RPMI7951 (cell line): ENCODE measurements at places on chromosomes 12 and 14. TPM values are rescaled to one million over a fixed set of nuclear protein-coding genes. Genes with fewer than 3 reads are reported as not detected.
A peak's percentile ranks its signal among the peaks of the same experiment; 100 is the strongest.

DNA sequence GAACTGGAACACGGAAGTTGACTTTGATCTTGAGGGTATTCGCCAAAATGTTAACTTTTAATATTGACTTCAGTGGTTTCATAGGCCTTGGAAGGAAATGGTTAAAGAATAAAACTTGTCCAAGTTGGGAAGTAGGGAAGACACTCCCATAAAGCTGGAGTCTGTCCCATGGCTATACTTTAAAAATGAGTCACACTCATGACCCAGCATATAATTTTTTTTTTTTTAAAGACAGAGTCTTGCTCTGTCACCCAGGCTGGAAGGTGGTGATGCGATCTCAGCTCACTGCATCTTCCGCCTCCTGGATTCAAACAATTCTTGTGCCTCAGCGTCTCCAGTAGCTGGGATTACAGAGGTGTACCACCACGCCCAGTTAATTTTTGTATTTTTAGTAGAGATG, 19.6 kb downstream of the TMPRSS12 start:
- peak; percentile 62 for DNase-seq

DNA sequence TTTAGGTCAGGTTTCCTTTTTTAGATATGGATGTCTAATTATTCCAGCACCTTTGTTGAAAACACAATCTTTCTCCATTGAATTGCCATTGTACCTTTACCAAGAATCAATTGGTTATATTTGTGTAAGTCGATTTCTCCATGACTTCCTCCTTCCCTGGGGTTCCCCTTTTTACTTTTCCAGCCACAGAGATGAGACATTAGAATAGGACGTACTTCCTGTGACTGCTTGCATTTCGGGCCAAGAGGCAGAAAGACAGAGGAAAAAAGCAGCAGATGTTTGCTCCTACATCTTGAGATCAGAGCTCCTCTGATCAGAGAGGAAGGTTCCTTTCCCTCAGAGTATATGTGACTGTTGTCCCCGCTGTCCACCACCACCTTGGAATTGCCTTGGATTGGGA, 453.7 kb upstream of the RGS6 start:
- peak; percentile 68 for DNase-seq

The CISTR gene
- not detected in 2 replicates for total RNA-seq

- peak; percentile 43 for DNase-seq
Observed at GRCh38 chr12:90987101-90987500, 17.7 kb downstream of the EPYC start.

DNA sequence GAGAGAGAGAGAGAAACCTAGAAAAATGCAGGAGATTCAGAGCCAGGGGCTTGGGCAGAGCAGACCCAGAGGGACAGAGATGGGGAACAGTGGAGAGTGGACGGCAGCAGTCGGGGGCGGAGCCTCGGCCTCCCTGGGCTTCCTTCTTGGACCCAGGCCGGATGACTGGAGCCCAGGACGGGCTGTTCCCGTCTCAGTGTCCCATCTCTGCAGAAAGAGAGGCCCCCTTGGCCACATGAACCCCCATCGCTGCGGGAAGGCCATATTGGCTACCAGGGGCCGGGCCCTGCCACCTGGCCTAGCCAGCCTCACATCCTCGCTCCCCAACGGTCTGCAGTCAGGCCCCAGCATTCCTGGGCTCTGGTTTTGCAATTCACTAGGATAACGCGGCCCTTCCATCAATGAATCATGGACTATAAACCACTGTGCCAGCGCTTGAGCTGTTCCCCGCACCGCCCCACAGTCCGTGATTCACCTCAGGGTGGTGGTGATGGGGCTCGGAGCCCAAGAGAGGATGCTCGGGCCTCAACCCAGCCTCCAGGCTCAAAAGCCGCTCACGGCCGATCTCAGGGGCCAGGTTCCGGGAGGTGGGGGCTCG, 116.5 kb downstream of the RFLNA start:
- peak; percentile 92 for DNase-seq

The TAS2R10 gene
- total RNA-seq = 0.60 and 0.68 TPM in 2 replicates

DNA sequence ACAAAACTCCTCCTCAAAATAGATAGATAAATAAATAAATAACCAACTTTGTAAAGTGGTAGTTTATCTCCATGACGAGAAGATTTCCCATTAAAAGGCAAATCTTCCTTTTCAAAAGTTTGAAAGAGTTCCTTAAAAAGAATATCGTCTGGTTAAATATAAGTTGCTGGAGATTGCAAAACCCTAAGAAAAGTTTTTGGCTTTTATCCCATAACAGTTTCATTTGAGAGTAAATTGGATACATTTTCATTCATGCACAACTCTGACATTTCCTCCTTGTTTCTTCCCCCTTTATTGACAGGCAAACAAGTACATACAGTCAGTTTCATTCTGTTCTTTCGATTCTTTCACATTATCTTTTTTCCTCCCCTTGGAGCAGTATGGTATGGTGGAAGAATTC, 45.4 kb upstream of the BTG1 start:
- no peak for DNase-seq

DNA sequence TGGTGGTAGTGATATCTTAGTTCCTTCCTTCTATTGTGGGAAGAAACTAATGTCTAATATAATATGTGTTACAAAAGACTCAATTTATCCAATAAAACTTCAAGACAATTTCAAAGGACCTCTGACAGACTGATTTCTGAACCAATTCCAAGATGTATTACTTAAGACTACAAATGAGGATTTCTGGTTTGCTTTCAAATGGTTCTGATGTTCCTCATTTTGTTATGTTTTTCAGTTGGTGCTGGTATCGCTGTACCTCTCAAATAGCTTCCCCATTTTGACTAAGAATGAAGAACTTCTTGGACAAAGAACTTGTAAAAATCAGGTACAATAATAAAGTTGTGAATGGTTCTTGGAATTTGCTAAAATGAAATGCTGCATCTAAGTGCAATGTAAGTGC, 19.4 kb upstream of the MBIP start:
- no peak for DNase-seq

- no peak for DNase-seq
Observed at GRCh38 chr14:70002589-70003346, 123.6 kb downstream of the SMOC1 start.

DNA sequence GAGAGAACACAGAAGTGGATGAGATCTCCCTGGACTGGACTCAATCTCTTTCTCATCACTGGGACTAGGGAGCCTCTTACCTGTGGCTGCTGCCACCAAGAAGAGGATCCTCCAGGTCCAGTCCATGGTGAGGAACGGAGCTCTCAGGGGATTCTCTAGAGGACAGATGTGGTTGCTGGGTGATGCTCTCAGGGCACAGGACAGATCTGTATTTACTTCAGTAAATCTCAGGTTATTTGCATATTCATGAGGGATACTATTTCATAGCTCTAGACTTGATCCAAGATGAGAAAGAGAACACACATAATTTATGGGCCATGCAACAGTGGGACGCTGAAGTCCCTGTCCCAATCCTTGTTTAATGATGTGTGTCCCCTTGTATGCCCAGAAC, 460.5 kb downstream of the TMEM121 start:
- no peak for DNase-seq

DNA sequence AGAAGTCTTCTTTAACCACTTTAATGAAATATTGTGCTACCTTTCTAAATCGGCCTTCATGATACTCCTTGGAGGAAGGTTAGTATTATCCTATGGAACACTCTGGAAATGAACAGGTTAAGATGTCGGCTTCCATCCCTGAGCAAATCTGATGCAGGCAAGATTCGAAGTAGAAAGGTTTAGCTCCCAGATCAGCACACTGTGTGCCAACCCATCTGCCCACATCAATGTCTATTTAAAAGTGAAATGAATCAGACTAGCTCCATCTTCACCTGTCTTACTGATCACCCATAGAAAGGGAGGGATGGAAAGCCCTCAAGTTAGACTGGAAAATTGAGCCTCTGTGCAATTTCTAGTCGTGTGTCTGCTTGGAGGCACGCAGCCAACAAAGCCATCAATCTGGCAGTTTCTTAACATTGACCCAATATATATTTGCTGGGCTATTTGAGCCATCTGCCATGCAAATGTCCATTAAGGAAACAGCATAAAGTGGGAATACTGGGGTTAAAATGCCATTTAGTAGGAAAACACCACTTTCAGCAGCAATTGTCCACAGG, 506.1 kb downstream of the RMST start:
- DNase-seq = no peak

The SYNDIG1L gene
- total RNA-seq = not detected in 2 replicates

DNA sequence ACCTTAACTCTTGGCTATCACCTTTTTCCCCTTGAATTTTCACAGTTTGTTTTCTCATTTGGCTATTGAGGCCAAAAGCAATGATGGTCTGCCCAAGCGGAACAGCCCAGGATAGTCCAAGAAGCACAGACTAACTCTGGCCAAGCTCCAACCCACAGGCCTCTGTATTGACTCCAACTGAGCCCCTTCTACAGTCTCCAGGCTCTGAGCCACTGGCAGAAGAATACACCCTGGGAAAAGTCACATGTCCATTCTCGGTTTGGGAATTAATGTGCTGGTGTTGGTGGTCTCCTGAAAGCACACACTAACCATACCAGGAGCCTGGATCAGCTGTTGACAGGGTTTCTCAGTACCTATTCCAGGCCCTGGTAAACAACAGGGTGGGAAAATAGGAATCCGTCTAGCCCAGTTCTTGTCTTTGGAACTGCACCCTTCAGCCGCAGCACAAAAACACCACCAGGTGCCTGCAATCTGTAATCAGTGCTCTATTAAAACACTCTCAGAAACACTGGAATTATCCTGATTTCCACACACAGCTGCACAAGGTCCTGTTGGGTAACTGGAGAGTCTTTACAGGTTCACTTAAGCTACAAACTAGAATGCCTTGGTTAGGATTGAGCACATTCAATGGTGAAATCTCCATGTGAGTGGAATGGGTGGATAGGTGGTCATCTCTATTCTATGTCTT, 63.6 kb downstream of the STXBP6 start:
- DNase-seq = no peak

The CLEC4C gene
- total RNA-seq = not detected in 2 replicates

The LRTM2 gene
- total RNA-seq = not detected in 2 replicates

GRCh38 chr14:102678394-102678793, 85.9 kb downstream of the RCOR1 start:
- DNase-seq = no peak

DNA sequence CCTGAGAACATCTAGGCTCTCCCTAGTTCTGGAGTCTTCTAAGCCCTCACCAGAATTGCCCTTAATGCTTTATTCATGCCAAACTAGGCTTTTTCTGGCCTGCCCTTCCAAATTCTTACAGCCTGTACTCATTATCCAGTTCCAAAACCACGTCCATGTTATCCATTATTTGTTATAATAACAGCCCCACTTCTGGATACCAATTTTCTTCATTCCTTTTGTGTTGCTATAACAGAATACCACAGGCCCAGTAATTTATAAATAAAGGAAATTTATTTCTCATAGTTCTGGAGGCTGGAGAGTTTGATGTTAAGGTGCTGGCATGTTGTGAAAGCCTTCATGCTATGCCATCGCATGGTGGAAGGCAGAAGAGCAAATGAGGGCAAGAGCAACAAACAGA, 68.0 kb upstream of the AMIGO2 start:
- DNase-seq = no peak

DNA sequence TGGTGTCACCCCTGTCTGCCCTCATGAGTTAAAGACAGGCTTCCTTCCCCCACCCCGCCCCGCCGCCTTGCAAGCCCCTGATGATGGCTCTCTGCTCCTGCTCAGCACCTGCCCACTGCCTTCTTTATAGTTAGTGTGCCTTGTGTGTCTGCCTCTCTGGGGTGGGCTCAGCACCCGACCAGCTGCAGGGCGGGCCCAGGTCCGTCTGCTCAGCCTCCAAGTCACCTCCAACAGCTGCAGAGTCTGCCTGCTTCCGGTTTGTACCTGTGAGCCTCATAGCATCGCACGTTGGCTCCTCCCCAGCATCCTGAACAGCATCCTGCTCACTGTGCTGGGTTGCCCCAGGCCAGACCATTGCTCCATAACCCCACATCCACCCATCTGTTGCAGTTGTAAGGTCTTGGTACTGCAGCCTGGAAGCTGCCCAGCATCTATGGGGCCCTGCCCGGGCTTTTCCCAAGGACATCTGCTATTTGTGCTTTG, 3.5 kb downstream of the TGFB3 start:
- peak; percentile 33 for DNase-seq

DNA sequence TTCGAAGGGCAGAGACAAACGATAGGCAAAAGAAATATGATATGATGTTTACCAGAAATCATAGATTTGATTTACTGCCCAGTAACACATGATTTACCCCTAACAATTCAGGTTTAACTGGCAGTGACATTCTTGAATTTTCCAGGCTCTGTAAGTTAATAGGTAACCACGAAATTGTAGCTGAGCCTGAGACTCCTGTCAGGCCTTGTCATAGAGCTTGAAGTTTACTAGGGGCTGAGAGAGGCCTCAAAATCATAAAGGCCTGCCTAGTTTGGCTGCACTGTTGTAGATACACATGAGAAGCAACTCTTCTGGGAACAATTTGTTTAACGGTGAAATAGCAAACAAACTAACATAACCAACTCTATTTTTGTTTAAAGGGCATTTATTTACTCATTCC, 3.3 kb downstream of the ERP27 start:
- no peak for DNase-seq
